CD8-positive, alpha-beta memory T cell (primary cell): ENCODE measurements at places on chromosomes 2 and 18.

DNA sequence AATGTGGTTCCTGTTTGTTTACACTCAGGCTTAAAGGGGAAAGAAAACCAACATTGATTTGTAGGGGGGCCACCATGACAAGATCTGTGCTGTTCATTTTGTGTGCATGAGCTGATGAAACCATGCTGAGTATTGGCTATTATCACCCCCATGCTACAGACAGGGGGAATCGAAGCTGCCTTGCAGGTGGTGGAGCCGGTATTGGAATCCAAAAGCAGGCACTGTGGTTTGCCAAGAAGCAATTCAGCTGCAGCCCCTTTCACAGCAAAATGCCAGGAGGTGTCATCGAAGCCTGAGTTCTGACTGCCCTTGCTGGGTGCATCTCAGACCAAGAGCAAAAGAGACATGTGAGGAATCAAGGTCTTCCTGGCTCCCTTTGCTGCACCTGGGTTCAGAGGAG is 221.9 kb downstream of the UXS1 start:
- no peak for DNase-seq

DNA sequence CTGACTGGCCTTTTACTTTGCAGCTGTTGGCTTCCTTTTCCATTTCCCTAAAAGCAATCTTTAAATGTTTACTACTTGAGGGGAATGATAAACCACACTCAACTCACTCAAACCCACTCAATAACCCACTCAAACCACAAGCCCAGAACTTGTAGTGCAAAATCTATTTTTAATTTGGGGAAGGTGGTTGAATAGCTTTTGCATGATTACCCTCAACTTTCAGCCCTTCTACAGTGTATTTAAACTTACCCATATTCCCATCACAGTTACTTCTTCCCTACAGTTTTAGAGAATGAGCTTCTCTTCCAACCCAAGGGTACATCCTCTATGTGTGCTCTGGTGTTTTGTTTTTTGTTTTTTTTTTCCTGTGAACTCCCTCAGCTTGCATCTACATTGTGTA is 636.1 kb downstream of the TDRD15 start:
- no peak for DNase-seq

DNA sequence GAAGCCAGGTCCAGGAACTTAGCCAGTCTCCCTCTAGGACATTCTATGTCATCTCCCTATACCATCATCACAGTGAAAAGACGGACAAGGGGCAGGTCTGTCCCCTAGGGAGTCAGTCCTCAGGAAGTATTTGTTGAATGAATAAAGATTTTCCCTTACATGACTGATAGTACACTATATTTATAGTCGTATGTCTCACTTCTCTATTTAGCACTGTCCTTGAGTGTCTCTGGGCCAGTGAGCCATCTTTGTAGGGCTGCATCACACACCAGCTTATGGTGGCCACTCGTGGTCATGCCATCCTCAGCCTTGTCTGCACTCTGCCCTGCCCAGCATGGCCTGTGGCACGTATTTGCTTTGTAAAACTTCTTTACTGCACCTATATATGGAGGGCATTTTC is 25.8 kb downstream of the PTPN18 start:
- DNase-seq, result no peak

DNA sequence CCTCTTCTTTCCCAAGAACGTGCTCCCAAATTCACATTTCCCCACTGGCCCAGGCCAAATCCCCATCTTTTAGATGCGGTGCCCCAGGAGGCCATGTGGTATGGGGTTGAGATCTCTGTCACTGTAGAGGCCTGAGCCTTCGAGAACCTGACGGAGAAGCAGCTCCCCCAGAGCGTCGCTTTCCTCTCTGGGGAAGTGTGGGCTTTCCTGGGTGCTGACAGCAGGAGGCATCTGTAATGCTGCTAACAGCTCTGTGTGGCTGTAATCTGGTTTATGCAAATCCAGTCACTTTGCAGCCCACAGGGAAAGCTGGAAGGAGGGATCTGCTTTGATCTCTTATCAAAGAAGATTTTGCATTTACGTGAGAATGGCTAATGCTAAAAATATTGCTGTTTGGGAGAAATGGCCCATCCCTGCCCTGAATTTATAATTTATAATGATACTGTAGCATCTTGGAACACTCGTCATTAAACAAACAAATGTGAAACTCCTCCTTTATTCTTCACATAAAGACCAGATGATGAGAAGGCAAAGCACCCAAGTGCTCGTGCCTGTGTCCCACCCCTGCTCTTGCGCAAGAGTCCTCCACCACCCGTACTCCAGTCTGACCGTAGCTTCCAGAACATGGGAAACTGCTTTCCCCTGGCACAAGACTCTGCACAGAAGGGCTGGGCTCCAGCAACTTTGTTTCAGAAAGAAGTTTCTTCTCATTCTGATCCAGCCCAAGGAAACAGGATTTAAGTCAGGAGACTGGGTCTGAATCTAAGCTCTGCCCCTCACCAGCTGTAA is 109.9 kb upstream of the EPC2 start:
- DNase-seq, result no peak

GRCh38 chr18:39555496-39555895 is 1989.9 kb upstream of the CELF4 start:
- no peak for DNase-seq

DNA sequence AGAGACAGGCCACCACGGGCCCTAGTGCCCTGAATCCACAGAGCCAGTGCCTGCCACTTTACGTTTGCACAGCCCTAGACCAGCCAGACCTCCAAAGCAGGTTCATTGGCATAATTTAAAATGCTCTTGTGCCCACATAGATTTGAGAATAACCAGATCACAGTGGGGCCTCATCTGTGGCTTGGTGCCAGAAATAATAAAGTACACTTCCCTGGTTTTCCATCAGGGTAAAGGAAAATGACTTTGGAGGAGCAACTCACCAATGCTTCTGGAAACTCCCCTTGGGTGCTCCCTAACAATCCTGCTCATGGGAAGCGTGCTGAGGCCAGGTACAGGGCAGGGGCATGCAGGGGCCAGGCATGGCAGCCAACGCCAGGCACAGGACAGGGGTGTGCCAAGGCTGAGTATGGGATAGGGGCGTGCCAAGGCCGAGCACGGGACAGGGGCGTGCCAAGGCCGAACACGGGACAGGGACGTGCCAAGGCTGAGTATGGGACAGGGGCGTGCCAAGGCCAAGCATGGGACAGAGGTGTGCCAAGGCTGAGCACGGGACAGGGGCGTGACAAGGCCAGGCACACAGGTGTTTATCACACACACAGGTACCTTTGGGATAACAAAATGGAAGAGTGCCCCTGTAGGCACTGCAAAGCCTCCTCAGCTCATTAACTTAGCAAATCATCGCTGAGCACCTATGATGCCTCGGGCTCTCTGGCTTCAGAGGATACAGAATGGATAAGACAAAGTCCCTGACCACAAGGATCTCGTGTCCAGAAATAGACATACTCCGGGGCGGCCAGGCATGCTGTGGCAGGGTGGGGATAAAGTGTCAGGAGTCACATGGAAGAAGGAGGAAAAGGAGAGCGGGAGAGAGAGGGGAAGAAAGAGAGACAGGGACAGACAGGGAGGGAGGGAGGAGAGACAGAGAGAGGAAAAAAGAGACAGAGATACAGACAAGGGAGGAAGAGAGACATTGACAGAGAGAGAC is 334.7 kb downstream of the EIPR1 start:
- DNase-seq, result no peak

DNA sequence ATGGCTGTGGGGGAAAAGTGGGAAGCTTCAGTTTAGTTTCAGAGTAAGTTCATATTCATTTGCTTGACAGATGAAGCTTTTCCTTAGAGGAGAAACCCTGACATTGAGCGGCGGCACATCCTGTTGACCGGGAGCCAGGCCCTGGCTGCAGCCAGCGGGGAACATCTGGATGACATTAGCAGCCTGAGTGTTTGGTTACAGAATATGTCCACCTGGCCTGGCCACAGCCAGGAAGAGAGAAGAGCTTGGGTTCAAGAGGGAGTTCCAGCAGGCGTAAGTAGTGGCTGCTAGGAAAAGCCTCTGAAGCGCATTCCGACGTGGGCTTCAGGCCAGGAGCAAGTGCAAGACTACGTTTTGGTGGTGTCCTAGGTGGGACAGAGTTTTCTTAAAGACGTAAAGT is 144.9 kb upstream of the MYCN start:
- DNase-seq, result no peak

DNA sequence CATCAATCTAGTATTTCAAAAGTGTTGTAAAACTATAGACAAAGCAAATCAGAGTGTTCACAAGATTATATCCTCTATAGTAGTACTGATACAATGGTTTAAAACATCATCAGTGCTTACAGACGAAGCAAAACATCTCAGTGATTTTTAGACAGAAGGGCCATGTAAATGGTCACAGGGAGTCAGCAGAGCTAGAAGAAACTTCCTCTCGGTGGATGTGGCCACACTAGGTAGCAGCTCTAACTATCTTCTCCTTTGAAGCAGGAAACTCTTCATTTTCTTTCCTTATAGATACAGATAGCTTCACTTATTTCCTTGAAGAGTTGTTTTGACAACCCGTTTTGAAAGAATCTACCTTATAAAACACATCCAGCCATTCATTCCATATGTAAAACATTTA is 80.4 kb upstream of the CD226 start:
- DNase-seq, result no peak

DNA sequence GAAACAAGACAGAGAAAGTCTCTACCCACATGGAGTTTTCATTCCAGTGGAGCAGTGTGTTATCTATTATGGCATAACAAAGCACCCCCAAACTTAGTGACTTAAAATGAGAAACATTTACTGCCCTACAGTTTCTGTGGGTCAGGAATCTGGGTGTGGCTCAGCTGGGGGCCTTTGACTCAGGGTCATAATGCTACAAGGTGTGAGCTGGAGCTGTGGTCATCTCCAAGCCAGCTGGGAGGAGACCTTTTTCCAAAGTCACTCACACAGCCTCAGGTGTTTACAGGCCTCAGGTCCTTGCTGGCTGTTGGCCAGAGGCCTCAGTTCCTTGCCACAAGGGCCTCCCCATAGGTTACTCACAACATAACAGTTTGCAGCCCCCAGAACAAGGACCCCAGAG is 169.2 kb downstream of the ETAA1 start:
- no peak for DNase-seq

DNA sequence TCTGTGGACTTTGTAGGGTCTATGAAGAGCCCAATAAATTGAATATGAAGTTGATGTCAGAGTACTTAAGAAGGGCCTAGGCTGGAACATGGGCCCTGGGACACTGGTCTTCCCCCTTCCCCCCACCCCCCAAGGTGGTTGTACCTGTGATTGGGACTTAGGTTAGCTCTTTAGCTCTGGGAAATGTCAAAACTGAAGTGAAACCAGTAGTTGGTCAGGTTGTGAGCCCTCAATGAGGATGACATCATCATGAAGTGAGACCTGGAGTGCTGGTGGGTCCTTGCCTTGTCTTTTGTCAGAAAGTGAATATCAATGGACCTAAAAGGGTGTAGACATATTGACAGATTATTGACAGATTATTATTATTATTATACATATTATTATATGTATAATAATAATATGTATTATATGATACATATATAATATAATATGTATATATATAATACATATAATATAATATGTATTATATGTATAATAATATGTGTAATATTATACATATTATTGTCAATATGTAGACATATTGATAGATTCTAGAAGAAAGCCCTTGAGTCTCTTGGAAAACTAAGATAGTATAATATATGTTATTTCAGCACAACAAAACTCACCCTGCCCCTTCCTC is 5.4 kb downstream of the MARS2 start:
- no peak for DNase-seq

- DNase-seq, result no peak
Observed at GRCh38 chr2:73162856-73163391, 39.5 kb upstream of the NOTO start.

DNA sequence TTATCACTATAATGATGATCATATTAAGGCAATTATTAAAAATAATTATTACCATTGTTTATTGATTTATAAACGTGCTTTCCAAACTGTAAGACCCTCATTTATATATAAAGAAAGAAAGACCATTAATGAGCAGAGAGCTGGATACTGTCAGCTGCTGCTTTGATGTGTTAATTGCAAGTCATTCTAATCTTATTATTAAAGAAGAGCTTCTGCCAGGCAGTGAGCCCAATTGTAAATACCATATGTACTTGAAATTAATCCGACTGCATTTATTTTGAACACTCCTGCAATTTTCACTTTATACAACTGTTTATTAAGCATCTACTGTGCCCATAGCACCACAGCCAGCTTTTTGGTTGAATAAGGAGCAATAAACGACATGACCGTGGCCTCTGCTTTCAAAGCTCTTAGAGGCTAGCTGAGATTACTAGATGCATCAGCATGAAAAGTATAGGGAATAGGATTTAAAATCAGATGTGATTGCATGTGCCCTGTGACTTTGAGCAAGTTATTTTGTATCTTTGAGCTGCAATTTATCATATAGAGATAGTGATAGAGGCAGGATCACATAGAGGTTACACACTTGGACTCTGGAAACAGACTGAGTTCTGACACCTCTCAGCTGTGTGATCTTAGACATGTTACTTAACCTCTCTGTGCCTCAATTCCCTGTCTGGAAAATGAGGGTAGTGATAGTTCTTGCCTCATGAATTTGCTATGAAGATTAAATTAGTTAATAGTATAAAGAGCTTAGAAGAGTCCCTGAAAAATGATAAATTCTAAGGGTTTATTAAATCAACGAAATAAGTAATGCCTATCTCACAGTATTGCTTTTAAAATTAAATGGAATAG is 83.4 kb downstream of the MYCN start:
- DNase-seq, result no peak

GRCh38 chr2:208363485-208363884 is 43.1 kb upstream of the PTH2R start:
- DNase-seq, result no peak

GRCh38 chr18:8984131-8984721 is 118.3 kb upstream of the NDUFV2 start:
- no peak for DNase-seq

- no peak for DNase-seq
Observed at GRCh38 chr2:44097322-44097907, 71.3 kb upstream of the PPM1B start.

GRCh38 chr18:12867441-12868123 is 16.5 kb downstream of the PTPN2 start:
- no peak for DNase-seq

GRCh38 chr18:49625021-49625691 is 63.3 kb downstream of the LIPG start:
- no peak for DNase-seq

DNA sequence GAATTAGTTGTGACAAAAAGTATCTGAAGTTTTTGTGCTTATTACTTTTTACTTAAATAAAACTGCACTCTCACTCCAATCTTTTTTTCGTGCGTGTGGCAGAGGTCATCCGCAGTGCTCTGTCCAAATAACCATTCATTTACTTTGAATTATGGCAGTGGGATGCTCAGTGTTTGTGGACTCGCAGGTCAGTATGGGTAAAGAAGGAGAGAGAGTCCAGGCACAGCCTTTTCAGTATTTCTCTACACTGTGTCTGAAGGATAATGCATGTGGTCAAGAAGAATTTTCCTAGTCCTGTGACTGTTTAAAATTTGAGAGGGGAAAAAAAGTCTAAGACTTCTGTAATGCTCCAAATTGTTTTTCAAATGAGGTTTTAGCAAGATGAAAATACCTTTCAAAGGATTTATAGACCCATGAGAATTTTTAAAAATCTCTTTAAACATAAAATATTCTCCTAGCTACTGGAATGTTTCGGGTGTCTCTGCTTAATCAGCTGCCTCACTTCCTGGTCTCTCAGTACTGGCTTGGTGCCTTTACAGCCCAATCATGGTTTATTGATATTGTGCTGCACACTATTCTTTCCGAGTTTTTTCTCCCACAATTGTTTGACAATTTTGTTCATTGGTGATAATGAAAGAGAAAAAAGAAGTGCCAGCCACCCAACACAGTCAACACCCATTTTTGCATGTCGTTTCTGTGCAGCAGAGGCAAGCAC is 453.2 kb downstream of the PTPRM start:
- DNase-seq, result no peak
